ENCODE measurements at places on chromosomes 7 and 10.

DNA sequence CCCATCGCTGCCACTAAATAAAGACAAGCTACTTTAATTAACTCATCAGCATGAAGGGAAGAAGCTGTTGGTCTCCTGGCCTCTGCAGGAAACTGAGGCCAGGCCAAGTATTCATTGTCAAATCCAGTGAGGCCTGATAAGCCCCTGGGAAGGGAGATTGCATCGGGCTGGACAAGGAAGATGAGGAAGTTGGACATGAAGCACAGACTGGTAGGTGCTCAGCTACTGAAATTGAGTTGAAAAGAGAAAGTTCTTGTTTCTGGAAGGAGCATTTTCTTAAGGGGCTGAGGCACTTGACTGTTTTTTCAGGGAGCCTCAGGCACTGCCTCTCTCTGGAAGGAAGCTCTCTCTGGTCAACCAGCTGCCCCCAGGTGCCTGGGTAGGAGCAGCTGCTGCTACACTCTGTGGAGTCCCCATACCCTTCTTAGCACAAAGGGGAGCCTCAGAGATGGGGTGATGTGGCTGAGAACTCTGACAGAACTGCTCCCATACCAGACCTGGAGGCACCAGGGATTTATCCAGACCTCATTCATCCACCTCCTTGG lies 90.3 kb upstream of the IKZF1 start:
- DNase-seq, result no peak

- no peak for DNase-seq
These were observed 77.4 kb upstream of the PRR15 start for GRCh38 chr7:29486191-29486700.

DNA sequence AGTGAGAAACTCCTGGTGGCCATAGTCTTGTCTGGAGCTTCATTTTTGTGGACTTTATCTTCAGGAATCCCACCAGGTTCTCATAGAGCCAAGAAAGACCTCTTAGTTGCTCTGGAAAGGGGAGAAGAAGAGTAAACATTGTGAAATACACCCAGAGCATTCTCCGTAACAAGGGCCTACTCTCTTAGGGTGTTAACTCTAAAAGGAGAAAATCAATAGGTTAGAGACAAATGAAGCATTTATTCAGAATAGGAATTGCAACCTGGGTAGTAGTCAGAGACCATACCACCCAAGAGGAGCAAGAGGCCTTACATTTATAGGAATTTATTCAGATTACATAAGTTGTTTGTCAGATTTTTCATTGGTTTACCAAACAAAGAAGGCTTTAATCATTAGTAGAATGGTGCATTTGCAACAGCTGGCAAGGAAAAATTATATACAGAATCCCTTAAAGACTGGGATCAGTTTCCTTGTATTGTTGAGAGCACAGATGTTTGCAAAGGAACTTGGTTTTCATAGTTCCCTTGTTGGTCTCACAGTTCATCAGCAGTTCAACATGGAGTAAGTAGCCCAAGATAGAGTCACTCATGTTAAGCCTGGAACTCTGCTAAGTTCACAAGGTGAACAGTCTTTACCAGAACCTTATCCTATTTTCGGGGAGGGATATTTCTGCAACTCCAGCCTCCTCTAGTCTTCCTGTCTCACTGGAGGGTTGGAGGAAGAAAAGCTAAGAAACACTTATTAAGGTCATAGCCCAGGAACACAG lies 53.2 kb upstream of the TMEM140 start:
- DNase-seq, result no peak

- DNase-seq, result no peak
These were observed 91.2 kb upstream of the CCZ1B start for GRCh38 chr7:6917258-6917657.

GRCh38 chr10:43137717-43138020 lies 576 bp upstream of the CSGALNACT2 start:
- peak; percentile 47 for DNase-seq

DNA sequence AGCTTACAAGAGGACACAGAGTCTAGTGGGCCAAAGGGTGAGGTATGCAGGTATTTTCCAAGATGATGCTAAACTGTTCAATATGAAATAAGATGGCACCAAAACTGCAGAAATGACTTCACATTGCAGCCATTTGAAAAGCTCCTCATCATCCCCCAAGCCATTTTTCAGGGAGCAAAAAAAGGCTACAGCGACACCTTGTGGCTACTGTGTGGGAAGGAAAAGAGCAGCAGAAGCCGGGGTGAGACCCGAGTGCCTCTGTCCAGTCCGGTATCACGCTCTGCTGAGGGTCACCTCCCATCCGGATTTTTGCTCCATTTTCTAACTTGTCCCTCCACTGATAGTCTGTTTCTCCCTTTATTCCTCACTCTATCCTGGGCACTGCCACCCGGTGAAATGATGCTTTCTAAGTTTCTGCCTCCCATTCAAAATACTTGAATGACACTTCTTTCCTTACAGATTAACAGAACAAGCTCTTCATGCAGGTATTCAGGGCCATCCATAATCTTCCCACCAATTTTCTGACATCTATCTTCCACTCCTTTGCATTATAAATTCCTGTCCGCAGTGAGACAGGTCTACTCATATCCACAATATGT lies 220.2 kb downstream of the DGKI start:
- DNase-seq, result peak; percentile 70

DNA sequence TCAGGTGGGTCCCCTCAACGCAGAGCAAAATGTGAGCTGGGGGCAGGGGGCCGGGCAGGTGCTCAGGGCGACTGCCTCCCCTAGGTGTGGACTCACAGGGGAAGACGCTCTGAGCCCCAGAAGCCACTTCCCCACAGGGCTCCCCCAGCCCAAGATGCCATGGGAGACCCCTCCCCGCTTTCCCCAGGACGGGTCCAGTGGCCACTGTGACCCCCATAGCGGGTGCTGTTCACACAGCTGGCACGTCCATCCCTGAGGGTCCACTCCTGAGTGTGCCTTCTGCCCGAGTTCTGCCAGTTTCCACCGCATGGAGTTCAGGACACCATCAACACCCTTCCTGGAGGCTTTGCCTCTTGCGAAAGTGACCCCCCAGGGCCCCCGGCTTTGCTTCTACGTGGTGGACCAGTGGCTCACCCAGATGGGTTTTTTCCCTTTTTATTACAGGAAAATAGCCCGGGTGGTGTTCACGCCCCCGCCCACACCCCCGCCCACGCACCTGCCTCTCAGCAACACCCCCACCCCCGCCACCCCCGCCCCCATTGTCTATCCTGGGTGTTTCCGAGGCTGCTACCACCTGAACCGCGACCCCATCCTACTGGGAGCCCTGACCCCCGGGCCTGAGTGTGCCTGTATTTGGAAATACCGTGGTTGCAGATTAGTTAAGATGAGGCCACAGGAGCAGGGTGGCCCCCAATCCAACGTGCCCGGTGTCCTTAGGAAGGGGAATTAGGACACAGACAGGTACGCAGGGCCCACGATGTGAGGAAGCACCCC lies 32.0 kb downstream of the ADAP1 start:
- no peak for DNase-seq

DNA sequence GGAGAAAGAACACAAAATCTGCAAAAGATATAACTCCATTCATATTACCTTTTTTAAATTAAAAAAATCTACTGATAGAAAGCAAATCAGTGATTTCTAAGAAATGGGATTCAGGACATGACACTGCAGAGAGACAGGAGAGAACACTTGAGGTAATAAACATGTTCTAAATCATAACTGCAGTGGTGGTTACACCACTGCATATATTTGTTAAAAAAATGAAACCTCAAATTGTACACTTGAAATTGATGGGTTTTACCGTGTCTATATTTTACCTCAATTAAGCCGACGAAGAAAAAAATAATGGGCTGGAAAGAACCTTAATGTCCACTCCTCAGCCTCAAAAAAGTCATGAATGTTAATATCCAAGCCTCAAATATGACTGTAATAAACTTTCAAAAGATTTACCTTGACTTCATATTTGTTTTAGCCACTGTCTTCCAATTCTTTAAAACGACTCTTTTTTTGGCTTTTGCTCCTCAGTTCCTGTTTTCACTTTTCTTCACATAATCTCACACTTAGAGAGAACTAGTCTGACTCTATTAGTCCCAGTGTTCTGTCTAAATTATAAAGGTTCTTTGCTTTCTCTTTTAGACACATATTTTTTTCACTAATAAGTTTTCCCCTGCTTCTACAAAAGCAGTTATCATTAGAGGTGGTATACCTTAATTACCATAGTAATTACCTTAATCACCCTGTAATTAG lies 502.4 kb downstream of the GRM8 start:
- DNase-seq, result no peak

DNA sequence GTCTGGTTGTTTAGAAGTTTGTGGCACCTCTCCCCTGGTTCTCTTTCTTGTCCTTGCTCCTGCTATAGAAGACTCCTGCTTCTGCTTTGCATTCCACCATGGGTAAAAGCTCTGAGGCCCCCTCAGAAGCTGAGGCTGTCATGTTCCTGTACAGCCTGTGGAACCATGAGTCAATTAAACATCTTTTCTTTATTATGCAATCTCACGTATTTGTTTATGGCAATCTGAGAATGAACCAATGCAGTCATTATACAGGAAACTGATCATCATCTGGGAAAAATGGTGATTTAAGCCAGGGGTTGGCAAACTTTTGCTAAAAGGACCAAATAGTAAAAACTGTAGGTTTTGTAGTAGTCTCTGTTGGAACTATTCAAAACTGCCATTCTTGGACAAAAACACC lies 175.4 kb downstream of the CSTF2T start:
- DNase-seq, result peak; percentile 48

DNA sequence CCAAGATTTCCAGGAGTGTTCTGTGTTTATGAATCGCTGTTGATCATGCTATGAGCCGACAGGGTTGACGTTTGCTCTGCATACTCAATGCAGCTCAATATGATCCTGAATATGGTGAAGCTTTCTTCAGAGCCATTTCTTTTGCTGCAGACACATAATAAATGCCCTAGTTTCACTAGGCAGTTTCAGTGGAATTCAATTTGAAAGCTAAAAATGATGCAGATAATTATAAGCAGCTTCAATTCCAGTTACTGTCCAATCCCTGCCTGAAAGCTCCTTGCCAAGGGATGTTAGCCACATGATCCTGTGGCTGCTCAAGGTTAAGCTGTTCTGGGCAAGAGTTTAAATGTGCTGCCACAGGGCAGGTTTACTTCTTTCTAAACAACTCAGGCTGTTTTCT lies 805.6 kb downstream of the NRG3 start:
- DNase-seq, result no peak

GRCh38 chr7:52154382-52154781 lies 837.8 kb upstream of the COBL start:
- DNase-seq, result no peak

- no peak for DNase-seq
These were observed 31.2 kb downstream of the TBXAS1 start for GRCh38 chr7:139860090-139860775.

DNA sequence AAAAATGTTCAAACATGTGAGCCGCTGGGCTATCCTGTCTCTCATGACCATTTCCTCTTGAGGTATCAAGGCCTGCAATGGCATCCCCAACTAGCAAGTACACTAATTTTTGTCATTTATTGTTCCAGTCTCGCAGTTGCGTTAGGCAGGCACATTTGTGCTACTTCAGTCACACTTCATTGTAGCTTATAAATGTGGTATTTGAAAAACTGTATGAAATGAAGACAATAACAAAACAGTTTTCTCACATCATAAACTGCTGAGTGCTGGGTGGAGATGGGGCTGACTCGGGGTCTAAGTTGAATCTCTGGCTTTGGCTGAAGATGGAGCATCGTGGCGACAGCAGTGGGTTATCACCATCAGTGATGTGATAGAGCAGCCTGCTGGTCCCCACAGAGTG lies 92.7 kb downstream of the FAM13C start:
- DNase-seq, result no peak

DNA sequence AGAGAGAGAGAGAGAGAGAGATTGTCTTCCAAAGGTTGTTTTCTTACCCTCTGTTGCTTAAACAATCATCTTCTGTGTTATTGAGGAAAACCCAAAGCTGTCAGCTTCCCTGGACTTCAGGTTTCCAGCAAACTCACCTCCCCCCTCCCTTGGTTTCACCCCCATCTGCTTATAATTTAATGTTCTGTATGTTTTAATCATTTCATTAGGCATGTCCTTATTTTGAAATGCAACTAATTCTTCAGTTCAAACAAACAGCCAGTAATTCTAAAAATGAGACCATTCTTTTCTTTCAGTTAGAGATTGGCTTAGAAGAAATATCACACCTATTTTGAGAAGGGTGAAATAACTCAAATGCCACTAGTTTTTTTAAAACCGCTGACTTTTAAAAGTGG lies 102.9 kb downstream of the FAM204A start:
- no peak for DNase-seq

DNA sequence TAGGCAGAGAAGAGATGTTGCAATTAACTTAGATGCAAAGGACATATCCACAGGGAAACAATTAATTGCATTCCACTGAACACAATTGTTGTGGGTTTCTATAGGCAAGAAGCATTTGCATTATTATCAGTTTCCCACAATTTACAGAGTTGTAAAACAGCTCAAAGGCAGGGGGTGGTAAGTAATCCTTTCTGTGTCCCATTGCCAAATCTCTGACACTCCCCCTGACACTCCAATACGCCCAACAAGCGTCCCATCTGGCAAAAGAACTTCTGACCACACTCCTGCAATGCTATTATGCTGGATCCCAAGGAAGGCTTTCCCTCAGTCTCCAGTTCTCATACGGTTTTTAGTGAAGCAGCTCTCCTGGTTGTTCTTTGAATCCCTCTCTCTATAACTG lies 179.8 kb downstream of the CXCL12 start:
- DNase-seq, result no peak

- DNase-seq, result no peak
These were observed 202.4 kb upstream of the NEBL start for GRCh38 chr10:21099291-21100062.

DNA sequence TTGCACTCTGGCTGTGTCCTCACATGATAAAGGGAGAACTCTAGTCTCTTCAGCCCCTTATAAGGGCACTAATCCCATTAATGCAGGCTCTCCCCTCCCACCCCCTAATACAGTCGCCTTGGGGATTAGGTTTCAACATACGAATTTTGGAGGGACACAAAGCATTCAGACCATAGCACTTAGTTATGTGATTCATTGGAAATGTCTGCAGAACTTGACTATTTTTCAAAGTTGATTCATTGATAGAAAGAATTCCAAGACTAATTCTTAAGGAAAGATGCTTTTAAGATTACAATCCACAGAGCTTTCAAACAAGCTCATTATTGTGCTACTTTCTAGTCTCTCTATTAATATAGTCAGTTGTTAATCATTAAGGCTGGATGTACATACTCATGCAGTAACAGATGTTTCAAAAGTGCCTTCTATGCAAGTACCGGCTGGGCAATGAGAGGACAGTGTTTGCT lies 85.3 kb upstream of the RPA3 start:
- no peak for DNase-seq

- DNase-seq, result no peak
These were observed 111.7 kb downstream of the PDGFA start for GRCh38 chr7:407721-408539.

DNA sequence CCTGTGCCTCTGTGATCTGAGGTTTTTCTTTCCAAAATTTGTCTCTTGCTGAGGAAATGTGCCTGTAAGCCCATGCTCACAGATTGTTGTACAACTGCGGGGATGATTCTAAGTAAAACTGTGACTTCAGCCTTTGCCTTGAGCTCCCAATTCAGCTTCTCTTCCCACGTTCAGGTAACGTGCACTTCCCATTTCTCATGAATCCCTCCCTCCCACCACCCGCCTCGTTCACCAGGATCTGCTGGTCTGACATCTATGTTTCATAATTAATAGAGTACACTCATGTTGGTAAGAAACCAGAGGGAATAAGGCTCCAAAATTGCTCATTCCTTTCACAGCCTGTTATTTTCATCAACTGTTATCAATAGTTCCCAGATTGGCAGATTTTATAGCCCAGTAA lies 332.6 kb upstream of the TPK1 start:
- DNase-seq, result no peak

Measured in PC-3 (cell line).